SK-N-SH (cell line): ENCODE measurements at places on chromosomes 16 and 17.

GRCh38 chr17:61398721-61399130 lies 917 bp upstream of the TBX2 start:
- no peak for DNase-seq

DNA sequence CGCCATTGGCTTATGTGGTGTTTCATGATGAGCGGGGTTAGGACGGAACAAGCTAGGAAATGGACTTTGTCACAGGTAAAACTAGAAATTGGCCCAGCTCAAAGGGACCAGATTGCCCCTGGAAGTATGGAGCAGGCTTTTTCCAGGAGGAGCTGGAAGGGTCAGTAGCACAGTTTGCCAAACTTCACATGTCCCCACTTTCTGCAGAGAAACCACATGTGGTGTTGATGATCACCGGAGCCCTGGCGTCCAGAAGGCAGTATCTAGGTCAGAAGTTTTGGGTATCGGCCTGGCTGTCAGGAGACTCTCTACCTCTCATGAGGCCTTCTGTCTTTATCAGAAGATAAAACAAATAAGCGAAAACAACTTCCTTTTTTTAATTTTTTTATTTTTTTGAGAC lies 248.5 kb downstream of the SOX9 start:
- DNase-seq = no peak

- DNase-seq = no peak
These were observed 76.9 kb upstream of the ZFHX3 start for GRCh38 chr16:73124665-73125375.

DNA sequence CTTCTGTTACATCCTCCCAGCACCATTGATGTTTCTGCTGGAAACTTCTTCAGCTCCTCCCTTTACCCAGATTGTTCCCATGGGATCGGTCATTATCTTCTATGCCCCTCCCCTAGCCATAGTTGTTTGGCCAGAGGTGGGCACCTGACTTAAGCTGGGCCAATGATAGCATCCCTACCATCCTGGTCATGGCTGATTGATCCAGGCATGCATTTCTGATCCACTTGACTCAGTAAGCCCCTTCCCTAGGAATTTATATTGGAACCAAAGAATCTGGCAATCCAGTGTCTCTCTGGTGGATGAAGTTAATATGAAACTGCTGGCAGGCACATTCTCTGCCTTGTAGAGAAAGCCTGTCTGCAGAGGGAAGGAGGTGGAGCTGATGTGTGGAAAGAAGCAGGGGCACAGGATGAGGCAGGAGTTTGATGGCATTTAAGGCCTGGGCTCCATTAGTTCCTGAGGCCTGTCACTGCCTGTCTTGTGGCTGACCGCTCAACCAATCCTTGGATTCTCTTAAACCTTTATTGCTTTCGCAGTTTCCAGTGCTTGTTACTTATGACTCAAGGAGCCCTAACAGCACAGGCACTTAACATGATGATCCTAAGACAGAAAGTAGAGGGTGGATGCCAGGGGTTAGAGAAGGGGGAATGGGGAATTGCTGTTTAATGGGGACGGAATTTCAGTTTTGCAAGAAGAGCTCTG lies 152.4 kb downstream of the ABCC12 start:
- no peak for DNase-seq

DNA sequence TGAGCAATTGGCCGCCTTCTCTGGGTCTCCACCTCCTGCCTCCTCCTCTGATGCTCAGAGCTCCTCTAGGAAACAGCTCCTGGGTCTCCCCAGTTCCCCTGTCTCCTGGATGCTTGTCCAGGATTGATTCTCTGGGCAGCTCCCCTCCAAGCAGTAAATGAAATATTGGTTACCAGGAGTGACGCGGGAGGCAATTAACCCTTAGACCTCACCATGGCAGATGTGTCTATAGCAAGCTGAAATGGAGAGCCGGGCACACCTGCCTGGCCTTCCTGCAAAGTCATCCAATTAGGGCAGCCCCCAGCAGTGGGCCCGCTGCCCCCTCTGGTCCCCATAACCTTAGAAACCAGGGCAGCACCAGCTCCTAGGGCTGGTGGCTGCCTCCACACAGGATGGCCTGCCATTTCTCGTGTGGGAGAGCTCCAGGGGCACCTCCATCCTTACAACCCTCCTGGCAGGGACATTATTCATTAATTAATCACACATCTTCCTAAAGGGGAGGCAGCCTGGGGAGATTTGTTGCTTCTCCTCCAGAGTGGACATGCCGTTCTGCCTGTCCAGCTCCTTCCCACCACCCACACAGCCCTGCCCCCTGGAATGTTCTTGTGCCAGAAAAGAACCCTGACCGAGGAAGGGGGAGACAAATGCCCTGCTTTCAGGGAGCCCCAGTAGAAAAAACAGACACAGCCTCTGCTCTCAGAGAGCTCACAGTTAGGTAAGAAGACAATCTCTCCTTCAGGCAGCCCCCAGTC lies 8.3 kb upstream of the KIF18B start:
- no peak for DNase-seq

DNA sequence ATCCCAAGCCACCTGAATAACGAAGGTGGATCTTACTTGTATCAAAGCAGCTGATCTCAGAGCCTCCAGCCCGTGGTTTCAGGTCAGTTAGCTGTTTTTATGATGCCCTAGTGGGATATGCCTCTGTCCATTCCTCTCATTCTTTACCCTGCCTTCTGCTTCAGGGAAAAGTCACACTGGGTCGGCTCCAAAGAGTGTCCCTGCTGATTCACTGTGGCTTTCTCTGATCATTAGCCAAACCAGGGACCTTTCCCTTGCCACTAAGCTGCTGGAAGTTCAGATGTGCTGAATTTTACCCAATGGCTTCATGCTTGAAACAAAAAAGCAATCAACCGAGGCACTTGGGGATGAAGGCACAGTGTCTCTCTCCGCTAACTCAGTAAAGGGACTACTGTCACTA lies 170.2 kb upstream of the SALL1 start:
- no peak for DNase-seq

- no peak for DNase-seq
These were observed 26.8 kb upstream of the MTMR4 start for GRCh38 chr17:58541249-58541648.

GRCh38 chr16:84603140-84603816 lies 14.6 kb downstream of the COTL1 start:
- DNase-seq = no peak

DNA sequence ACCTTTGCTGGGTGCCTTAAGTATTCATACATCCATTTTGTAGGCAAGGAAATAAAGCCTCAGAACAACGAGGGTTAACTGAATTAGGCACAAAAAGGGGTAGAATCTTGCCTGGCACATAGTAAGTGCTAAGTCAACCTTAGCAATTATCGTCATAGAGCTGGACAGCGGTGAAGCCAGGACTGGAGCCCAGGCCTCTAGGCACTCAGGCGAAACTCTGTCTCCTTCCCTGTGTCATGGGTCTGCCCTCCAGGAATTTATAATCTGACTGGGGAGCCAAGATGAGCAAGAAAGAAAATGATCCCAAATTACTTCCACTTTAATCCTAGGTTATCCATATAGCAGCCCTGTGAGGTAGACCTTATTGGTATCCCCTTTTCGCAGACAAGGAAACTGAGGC lies 61.4 kb downstream of the KATNIP start:
- no peak for DNase-seq

DNA sequence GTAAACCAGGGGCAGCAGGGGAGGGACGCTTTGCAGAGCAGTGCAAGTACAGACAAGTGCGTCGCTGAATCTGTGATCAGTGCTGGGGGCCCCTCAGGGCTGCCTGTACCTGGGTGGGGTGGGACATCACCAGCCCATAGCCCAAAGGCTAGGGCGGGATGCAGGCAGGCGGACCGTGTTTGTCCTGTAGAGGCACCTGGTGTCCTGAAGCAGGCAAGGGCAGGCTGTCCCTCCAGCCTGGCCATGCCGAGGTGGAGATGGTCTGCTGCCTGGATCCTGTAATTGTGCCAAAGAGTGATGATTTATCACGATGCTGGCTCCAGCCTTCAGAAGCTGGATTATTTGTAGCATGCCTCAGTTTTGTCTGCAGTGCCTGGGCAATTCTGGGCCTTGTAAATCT lies 137.9 kb upstream of the GSE1 start:
- DNase-seq = peak; percentile 75

- DNase-seq = no peak
These were observed 5.3 kb downstream of the ATP6V0A1 start for GRCh38 chr17:42463976-42464400.

DNA sequence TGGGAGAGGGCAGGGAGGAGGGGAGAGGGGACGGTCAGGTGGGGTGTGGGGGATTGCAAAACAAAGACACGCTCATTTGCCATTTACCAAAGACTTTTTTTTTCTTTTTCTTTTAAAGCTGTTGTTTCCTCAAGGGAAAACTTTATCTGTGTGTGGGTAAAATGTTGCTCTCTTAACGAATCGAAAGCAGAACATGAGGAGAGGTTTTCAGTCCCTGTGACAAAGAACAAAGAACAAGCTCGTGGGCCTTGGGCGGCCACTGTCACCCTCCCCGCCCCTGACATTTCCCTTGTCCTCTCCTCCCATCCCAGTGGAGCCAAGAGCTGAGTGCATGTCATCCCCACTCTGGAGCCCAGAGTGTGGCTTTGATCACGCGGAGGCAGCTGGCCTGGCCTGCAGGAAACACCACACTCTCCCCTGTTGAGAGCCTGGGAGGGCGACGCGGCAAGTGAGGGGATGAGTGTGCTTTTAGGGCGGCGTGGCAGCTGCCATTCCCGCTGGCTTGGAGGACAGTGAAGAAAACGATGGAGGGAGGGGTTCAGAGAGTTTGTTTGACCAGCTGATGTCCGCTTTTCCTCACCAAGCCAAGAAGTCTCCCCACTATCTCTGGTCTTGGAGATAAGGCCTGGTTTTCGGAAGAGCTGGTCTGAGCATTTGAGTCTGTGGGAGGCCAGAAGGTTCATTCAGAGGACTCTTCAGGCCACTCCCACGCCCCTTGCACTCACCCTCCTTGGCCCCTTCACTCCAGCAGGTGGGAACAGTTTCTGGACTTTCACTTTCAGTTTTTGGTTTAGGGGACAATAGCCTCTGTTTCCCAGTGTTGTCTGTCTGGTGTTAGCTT lies 11.4 kb downstream of the CCR7 start:
- no peak for DNase-seq

- no peak for DNase-seq
These were observed 8.1 kb downstream of the DNAJC7 start for GRCh38 chr17:42009170-42009569.

DNA sequence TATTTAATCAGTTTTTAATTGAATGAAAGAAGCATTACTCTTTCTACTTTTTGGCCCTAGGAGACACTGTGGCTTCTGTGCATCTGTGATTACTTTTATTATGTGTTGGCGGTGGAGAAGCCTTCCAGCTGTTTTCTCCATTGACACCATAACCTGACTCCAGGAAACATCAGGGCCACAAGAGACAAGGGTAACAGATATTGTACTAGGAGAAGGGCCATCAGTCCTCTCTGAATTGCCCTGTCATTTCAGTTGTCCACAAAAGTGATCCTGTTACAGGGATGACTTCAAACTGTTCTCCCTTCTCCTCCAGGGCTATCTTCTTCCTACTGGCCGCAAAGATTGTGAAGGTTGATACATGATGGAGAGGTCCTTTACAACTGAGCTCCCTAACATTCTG lies 14.6 kb downstream of the KRT39 start:
- no peak for DNase-seq

DNA sequence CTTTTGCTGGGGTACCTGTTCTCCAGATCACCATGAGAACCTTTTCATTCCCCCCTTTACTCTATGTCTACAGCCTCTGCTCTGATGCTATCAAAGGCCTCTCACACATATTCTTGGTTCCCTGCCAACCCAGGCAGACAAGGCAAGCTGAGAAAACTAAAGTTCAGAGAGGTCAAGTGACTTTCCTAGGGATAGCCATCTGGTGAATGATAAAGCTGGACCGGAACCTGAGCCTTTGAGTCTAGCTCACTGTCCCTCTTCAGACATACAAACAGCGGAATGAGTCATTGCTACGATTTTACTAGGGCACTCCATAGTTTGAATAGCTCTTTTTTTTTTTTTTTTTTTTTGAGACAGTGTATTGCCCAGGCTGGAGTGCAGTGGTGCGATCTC lies 73.3 kb downstream of the XYLT1 start:
- peak; percentile 59 for DNase-seq

DNA sequence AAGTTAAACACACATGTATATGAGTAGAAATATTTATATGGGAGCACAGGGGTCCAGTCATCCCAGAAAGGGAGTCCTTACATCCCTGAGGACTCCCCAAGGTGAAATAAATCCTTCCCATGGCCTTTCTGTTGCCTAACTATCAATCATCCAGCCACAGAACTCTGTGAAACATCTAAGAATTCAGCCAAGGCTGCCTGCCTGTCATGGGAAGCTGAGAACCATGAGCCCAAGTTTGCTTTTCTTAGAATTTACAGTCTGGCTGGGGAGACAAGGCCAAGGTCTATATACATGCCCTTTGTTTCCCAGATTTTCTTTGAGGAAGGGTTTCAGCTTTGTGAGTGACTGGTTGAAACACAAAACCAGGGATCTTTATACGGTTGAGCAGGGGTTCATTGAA lies 15.8 kb downstream of the MYL4 start:
- no peak for DNase-seq

GRCh38 chr16:66934138-66934838 lies at the start of gene CIAO2B:
Gene CIAO2B, minus strand, starts transcription at chr16:66934402. Its CDS starts 38 bp downstream, at chr16:66934364.
- DNase-seq = peak; percentile 95

GRCh38 chr16:28495098-28495793 lies 803 bp downstream of the APOBR start:
- no peak for DNase-seq

- DNase-seq = no peak
These were observed 35.0 kb upstream of the ASIC2 start for GRCh38 chr17:33328129-33328528.

DNA sequence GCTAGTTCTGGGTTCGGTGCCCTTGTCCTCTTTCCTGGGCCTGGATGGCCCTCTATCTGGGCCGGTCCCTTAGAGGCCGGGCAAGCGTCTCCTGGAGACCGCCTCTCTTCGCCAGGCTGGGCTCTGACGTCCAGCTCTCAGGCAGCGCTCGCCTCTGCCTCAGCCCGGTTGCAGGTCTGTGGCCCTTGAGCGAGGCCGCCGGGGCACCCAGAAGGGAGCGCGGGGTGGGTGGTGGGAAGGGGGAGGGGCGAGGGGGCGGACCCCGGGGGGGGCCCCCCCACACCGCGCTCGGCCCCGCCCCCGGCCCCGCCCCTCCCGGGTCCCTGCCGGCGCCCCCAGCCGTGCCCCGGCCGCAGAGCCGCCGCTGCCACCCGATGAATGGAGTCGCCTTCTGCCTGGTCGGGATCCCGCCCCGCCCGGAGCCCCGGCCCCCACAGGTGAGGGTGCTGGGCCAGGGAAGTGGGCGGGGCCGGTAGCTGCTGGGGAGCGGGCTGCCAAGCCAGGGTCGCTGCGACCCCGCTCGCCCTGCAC lies at the start of gene ARHGAP23:
ARHGAP23 (plus strand) TSS at position 353 of the 531 bp plus-strand sequence; CDS start at position 375, 22 bp downstream.
- peak; percentile 96 for DNase-seq

- no peak for DNase-seq
These were observed 26.9 kb upstream of the CDH1 start for GRCh38 chr16:68710211-68710610.

GRCh38 chr17:49218941-49219913 lies 8.7 kb downstream of the ABI3 start:
- peak; percentile 61 for DNase-seq
